ENCODE measurements at places on chromosomes 3 and 15.

- no peak for DNase-seq
Measured at GRCh38 chr3:128266453-128266852, 113.2 kb downstream of the EEFSEC start.

- DNase-seq, result no peak
Measured at GRCh38 chr3:44340058-44340395, 1.5 kb downstream of the TCAIM start.

GRCh38 chr3:11236588-11237461, 35.4 kb upstream of the ATG7 start:
- DNase-seq, result peak; percentile 82

DNA sequence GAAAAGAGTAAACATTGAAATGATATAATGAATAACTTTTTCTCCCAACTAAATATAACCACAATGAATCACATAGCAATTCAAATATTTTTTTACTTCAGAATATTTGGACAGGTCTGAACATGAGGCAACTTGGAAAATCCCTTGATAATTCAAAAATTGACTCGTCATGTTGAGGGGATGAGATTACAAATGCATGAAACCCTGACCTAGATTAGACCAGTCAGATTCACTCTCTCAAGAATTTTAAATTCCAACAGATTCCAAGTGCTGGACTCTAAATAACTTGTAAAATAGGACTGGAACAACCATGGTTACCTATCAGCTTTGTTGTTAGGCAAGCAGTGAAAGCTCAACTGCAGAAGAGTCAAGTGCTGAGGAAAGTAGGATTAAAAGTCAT, 317.5 kb downstream of the GBE1 start:
- DNase-seq, result no peak

GRCh38 chr15:93954985-93955571, 276.3 kb upstream of the MCTP2 start:
- DNase-seq, result no peak
